A549 (cell line): ENCODE measurements at places on chromosomes 1 and 21. TPM values are rescaled to one million over a fixed set of nuclear protein-coding genes. Genes with fewer than 3 reads are reported as not detected.

Gene GNAT2
- polyA plus RNA-seq = 0.25 TPM in 1 of 3 replicates, not detected in the others

Gene OLFML2B
- 0.45 to 0.79 TPM (median 0.75 TPM) in 3 replicates for polyA plus RNA-seq

Gene CELA3A
- polyA plus RNA-seq = not detected in 3 replicates

Gene MAP3K21
- polyA plus RNA-seq = 14.0 to 14.4 TPM (median 14.2 TPM) in 3 replicates

Gene CLCA4
- not detected in 3 replicates for polyA plus RNA-seq

Gene C1orf185
- polyA plus RNA-seq = not detected in 3 replicates

Gene PFDN2
- 179 to 203 TPM (median 187 TPM) in 3 replicates for polyA plus RNA-seq

Gene CD101
- 0.21 to 0.30 TPM (median 0.29 TPM) in 3 replicates for polyA plus RNA-seq

Gene SLAMF9
- polyA plus RNA-seq = 0.16 to 0.28 TPM (median 0.22 TPM) in 3 replicates

Gene CACNA1S
- polyA plus RNA-seq = not detected in 3 replicates

Gene UBL4B
- not detected in 3 replicates for polyA plus RNA-seq

Gene PTPN7
- not detected in 3 replicates for polyA plus RNA-seq
